ENCODE measurements at places on chromosomes 11 and 22. TPM values are rescaled to one million over a fixed set of nuclear protein-coding genes. Genes with fewer than 3 reads are reported as not detected.

- peak overlapping the region; percentile 39 for H3K27ac ChIP-seq
- H3K4me1 ChIP-seq = peaks cover 5% of the 10 kb centered on the region
- no peaks in the 10 kb centered on the region for H3K27me3 ChIP-seq
- DNase-seq = no peak
Measured at GRCh38 chr11:95698676-95699557, 90.7 kb downstream of the FAM76B start.

DNA sequence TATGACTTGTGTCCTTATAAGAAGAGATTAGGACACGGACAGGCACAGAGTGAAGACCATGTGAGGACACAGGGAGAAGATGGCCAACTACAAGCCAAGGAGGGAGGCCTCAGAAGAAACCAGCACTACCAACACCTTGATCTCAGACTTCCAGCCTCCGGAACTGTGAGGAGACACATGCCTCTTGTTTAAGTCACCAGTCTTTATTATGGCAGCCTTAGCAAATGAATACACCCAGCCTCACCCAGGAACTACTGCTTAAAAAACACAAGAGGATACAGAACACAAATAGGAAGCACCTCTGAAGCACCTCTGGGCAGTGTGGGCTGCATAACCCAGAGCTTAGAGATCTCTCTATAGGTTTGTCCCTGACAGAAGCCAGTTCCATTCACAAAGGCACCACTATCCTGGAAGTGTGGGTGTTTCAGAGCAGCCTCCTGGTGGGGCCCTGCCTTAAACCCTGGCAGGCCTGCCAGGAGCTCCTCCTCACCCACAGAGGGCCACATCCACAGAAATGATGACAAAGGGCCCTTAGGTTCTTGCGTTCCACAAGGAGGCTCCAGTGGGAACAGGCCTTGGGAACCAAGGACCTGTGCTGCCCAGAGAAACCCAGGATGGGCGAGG, 58.8 kb downstream of the CHRDL2 start:
- no peaks in the 10 kb centered on the region for H3K36me3 ChIP-seq
- peak overlapping the region; percentile 69 for H3K27ac ChIP-seq
- peaks cover 9% of the 10 kb centered on the region for H3K4me1 ChIP-seq
- H3K27me3 ChIP-seq = no peaks in the 10 kb centered on the region

The TRIM48 gene
- total RNA-seq = not detected

DNA sequence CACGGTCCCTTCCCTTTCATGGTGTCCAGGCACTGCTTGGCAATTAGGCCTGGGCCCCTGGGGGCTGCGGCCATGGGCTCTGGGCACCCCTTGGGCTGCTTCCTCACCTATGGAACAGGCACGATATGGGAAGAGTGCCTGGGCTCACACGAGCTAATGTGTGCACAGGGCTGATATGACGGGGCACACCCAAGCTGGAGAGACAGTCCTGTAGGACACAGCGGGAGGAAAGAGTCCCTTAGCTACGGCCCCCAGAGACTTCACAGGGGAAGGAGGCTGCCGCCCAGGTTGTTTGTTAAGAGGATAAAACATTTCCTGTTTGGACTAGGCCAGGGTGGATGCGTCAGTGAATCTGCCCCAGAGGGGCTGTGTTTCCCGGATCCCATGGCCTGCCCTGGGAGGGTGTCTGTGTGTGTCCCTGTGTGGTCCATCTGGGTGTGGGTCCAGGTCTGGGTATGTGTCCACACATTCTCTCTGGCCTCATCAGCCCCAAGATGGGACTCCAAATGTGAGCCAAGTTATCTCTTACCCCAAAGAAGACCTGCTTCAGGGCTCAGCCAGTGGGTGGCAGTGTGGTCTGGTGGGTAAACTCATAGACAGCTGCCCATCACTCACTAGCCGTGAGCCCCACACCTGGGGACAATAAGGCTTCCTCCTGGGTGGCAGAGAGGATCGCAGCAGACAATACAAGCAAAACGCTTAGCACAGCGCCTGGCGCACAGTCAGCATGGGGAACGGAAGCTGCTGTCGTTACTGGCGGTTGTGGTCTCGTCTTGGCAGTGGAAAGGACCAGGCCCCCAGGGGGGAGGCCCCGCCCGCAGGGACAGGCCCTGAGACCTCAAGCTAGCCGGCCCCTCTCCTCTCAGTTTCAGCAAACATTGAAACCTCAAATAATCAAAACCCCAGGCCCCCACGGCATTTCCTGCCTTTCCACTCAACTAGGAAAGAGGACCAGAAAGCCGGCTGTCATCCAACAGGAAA, 3.2 kb upstream of the EMID1 start:
- H3K36me3 ChIP-seq = no peaks in the 10 kb centered on the region
- peaks cover 15% of the 10 kb centered on the region for H3K4me1 ChIP-seq
- DNase-seq = no peak
- no peak overlapping the region for H3K4me3 ChIP-seq
- H3K27me3 ChIP-seq = peaks cover 20% of the 10 kb centered on the region
- no peak overlapping the region for H3K27ac ChIP-seq

- peaks cover 7% of the 10 kb centered on the region for H3K4me1 ChIP-seq
- H3K27me3 ChIP-seq = peaks cover 8% of the 10 kb centered on the region
- no peak overlapping the region for H3K27ac ChIP-seq
- no peak overlapping the region for H3K4me3 ChIP-seq
- no peak for DNase-seq
Measured at GRCh38 chr22:19664951-19665783, 49.1 kb upstream of the SEPTIN5 start.

- no peak overlapping the region for H3K4me3 ChIP-seq
- H3K27me3 ChIP-seq = no peaks in the 10 kb centered on the region
- DNase-seq = no peak
- H3K27ac ChIP-seq = no peak overlapping the region
Measured at GRCh38 chr11:65016705-65017104, 2.7 kb downstream of the ARL2 start.

- DNase-seq = no peak
- no peak overlapping the region for H3K4me3 ChIP-seq
- H3K27me3 ChIP-seq = no peaks in the 10 kb centered on the region
- peaks cover 41% of the 10 kb centered on the region for H3K4me1 ChIP-seq
- peak overlapping the region; percentile 93 for H3K27ac ChIP-seq
Measured at GRCh38 chr11:65560555-65561418, 2.6 kb upstream of the LTBP3 start.

The CNTF gene
- 3.2 TPM for total RNA-seq

GRCh38 chr22:40486962-40487602, 116.7 kb downstream of the SGSM3 start:
- peak overlapping the region; percentile 33 for H3K27ac ChIP-seq
- H3K4me3 ChIP-seq = no peak overlapping the region
- no peak for DNase-seq
- H3K4me1 ChIP-seq = peaks cover 54% of the 10 kb centered on the region
- H3K36me3 ChIP-seq = no peaks in the 10 kb centered on the region

GRCh38 chr11:64624883-64625481, 34.0 kb downstream of the SLC22A12 start:
- H3K4me1 ChIP-seq = peaks cover 4% of the 10 kb centered on the region
- H3K27me3 ChIP-seq = no peaks in the 10 kb centered on the region
- no peak overlapping the region for H3K4me3 ChIP-seq
- H3K27ac ChIP-seq = no peak overlapping the region

DNA sequence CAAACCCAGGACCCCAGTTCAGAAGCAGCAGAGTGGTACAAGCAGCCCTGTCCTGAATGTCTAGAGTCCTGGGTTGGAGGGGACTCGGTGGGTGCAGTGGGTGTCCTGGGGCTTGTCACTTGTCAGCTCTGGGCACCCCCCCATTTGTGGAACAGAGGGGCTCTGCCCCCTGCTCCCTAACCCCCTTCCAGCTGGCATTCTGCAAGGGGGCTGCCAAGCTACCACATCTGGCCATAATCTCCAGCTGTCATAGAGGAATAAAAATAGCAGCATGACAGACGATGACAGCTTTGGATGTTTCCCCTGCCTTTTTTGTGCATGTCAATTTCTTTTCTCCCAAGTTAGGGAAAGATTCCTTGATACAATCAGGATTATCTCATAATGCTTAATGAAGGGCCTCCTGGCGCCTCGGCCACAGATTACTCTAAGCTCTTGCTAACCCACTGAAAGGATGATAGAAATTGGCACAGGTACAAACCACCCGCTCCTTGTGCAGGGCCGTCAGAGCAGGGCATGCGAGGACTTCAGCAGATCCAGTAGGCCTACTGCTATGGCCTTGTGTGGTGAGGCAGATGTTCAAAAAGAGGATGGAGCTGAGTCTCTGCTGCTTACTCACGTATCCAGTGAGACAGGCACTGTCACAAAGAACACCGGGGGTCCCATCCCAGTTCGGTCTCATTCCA, 83.0 kb downstream of the ISX start:
- no peaks in the 10 kb centered on the region for H3K36me3 ChIP-seq
- no peak for DNase-seq
- H3K27me3 ChIP-seq = peaks cover 43% of the 10 kb centered on the region
- H3K4me3 ChIP-seq = no peak overlapping the region
- no peak overlapping the region for H3K27ac ChIP-seq

All from esophagus squamous epithelium (tissue), 5 donors.